ENCODE measurements at places on chromosomes 2 and 18. TPM values are rescaled to one million over a fixed set of nuclear protein-coding genes. Genes with fewer than 3 reads are reported as not detected.
A peak's percentile ranks its signal among the peaks of the same experiment; 100 is the strongest.

NTSR2 gene
- not detected for total RNA-seq

CNDP1 gene
- total RNA-seq = not detected

ANKRD30BL gene
- total RNA-seq = not detected

MRPS5 gene
- 83.8 TPM for total RNA-seq

IL1R2 gene
- 0.21 TPM for total RNA-seq

SLC11A1 gene
- total RNA-seq = 0.08 TPM

TMEM200C gene
- total RNA-seq = not detected

C2orf42 gene
- total RNA-seq = 16.0 TPM

MYOM1 gene
- total RNA-seq = 0.82 TPM

OSBPL1A gene
- 4.0 TPM for total RNA-seq

MYL1 gene
- total RNA-seq = not detected

VAMP5 gene
- total RNA-seq = 27.9 TPM

DNA sequence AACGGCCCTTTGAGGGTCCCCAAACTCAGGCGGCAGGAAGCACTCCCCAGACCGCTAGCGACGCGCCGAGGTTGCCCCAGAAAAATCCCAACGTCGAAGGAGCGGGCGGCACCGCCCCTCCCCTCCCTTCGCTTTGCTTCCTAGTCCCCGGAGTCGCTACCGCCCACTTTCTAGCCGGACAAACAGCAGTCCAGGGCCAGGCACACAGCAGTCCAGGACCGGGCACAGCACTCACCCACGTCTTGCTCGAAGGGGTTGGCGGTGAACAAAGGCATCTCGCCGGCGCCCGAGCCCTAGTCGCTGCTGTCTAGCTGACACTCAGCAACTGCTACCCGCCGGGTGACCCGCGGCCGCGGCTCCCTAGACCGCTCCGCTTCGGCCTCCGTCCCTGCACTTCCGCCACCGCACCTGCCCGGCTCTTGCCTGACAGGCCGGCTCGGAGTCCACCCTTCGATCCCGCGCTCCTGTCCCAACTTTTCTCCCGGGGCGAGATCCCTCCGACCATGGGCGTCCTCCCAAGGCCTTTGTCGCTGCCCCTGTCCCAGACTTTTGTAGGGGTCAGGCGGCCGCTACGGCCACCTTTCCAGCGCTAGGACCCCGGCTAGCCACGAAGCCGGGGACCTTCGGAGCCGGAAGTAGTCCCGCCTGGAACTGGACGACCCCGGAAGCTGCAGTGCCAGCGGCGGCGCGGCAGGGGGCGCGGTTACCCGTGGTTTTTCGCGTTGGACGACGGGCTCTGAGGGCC lies at the start of gene STAM2:
TSS of gene STAM2 (minus strand) at position 396 of the 745 bp plus-strand sequence. CDS start at position 275, 121 bp downstream.
- peak; percentile 93 for DNase-seq

DNA sequence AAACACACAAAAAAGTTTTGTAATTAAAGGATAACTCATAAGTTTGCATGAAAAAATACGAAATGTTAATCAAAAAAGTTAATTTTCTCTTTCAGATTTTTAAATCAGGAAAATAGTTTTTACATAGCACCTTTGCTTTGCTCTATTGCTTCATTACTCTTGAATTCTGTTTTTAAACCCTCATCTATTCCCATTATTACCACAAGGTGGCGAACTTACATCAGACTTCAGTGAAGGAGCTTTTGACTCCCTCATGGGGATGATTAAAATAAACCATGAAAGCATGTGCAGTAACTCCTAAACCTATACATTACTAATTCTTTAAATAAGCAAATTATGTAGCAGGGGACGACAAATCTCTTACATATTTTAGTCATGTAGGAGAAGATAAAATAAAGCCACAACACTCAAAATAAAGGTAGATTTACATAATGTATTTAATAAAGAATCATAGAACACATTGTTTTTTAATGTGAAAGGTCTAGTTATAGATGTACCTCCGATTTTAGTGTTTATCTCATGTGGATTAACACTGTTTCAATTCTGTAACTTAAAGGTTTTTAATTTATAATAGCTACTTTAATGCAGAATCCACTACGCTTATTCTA lies 105.2 kb downstream of the NETO1 start:
- DNase-seq = no peak

DNA sequence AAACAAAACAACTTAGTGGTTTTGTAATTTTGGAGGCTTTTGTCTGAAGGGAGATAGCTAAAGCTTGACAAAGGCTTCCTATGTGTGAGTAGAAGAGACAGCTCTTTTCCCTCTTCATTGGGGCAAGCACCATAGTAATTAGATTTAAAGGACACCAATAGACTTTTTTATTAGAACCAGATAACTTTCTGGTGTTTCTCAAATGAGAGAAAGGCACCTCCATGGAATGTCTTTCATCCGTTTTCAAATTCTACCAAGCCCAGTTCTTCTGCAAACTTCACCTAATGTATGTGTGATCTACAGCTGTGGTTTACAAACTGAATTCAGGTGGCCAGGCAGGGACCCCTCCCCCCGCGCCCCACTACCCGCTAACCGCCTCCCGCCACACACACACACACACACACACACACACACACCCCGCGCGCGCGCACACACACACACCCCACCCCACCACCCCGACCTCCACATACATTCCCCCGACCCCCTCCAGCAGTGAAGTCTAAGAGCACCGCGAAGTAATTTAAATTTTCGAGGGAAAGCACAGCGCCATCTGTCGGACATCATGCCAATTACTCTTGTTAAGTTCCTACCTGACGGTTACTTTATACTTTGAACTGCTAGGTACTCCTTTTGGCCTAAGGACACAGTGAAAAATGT lies 31.6 kb upstream of the PPP1R1C start:
- peak; percentile 44 for DNase-seq

DNA sequence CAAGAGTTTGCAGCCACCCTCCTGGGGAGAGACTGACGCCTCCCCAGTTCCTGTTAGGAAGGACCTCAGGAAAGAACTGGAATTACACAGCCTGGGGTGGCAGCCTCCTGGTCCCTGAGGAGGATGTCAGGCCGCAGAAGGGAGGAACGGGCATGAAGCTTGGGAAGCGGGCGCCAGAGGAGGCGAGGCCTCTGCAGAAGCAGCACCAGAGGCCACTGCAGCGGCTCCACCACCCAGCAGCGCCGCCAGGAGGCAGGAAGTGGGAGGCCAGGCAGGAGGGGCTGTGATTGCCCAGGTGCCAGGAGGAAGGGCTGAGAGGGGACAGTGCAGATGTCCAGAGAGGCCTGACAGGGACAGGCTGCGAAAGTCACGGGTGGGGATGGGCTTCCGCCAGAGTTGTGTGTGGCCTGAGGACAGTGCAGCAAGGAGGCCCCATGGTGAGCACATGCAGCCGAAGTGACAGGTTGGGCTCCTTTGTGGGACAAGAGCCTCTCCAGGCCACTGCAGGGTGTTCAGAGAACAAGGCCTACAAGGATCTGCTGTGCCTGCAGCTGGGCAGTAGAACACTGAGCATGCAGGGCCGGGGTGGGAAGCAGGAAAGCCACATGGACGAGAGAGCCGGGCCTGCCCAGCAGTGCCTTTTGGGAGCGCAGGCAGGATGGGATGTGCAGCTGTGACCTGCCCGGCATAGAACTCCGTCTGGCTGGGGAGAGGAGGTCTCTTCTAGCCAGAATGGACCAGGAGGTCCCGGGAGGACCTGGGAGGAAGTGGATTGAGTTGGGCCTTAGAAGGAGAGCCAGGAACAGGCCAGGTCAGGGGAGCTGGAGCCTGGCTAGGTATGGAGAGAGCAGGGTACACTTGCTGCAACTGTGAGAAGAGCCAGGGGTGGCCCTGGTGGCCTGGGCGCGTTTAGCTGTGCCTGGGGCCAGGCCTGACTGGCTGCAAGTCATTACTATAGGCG lies 39.1 kb upstream of the ALPP start:
- no peak for DNase-seq

- peak; percentile 14 for DNase-seq
Measured at GRCh38 chr2:160918906-160919503, 241.2 kb upstream of the TANK start.

GRCh38 chr2:213251618-213252017 lies 32.6 kb upstream of the SPAG16 start:
- no peak for DNase-seq

- no peak for DNase-seq
Measured at GRCh38 chr2:228628682-228629081, 447.2 kb upstream of the SPHKAP start.

DNA sequence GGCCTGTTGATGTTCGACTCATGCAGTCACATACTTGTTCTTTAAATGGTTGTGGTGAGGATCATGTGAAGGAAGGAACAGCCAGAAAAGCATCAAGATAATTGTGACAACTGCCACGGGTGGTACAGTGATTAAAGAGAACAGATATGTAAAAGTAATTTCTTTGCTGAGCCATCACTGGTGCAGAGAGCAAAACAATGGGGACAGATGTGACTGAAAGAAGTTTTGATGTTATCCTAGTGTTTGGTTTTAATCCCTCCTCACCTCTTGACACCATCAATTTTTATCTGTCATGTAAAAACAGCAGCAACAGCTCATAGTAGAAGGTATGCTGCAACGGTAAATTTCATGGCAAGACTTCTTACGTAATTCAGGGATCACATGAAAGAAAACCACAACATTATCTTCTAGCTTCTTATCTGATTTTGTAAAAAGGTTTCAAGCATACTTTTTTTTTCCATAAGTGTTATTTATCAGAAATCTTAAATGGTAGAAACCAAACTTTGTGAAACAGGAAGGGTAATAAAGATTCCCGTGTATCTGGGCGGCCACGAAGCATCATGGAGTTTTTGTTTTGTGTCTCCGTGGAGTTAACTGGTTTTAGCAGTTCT lies 65.2 kb downstream of the PLCL1 start:
- DNase-seq = no peak

- DNase-seq = no peak
Measured at GRCh38 chr2:135317375-135317774, 213.6 kb downstream of the ZRANB3 start.

DNA sequence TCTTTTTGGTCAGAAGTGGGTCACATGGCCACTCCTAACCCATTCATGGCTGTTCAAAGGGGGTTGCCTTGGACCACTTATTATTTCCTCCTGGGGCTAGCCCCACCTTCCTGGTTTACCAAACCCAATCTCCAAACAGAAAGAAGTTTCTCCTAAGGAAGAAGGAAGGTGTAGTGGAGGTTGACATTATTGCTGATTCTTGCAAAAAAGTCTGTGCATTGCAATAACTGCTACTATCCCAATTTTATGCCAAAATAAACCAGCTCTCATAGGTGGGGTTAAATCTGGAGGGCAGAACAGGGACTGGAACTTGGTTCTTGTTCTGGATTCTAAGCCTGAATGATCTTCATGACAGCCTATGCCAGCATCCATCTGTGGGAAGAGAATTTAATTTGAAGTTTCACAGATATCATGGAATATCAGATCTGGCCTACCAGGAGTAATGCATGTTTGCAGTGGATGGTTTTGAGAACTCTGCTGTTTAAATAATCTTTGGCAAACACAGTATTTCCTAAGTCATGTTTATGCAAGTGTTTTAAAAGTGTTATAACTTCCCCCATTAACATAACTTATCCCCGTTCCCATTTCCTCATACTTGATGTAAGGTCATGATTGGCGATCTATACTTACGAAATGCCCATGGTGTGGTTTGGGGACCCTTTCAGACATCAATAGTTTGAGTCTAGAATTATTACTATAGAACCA lies 11.9 kb downstream of the ANXA4 start:
- no peak for DNase-seq

DNA sequence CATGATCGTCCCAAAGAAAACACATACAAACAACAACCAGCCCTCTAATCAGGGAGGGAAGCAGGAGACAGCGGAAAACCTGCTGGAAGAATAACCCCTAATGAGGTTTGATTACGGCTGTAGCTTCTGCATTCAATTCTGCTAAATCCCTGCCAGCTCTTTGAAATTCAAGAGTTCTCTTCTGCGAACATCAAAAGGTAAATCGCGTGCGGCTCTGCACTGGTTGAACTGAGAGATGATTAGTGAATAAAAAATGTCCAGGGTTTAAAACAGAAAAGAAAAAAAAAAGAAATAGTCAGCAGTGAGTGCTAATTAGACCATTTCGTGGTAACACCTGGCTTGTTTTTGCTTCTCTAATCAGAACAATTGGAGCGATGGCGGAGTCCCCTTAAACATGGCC lies 153.0 kb upstream of the CAPN13 start:
- DNase-seq = no peak

DNA sequence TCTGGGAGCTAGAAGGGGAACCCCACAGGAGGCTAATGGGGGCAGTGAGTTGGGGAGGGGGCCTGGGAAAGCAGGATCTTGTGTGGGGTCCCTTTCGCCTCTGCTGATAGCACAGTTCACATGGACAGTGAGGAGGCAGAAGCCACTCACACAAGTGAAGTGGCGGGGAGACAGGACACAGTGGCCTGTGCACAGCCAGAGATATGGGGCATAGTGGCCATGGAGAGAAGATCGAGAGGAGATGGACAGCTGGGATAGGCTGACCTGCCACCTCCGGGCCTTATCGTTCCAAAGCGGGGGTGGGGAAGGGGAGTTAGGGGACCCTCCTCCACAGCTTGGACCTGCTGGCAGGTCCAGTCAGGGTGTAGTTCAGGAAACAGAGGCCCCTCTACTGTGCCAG lies 69.8 kb upstream of the EDAR start:
- DNase-seq = no peak

GRCh38 chr18:36593001-36593400 lies 235.8 kb downstream of the TPGS2 start:
- no peak for DNase-seq

DNA sequence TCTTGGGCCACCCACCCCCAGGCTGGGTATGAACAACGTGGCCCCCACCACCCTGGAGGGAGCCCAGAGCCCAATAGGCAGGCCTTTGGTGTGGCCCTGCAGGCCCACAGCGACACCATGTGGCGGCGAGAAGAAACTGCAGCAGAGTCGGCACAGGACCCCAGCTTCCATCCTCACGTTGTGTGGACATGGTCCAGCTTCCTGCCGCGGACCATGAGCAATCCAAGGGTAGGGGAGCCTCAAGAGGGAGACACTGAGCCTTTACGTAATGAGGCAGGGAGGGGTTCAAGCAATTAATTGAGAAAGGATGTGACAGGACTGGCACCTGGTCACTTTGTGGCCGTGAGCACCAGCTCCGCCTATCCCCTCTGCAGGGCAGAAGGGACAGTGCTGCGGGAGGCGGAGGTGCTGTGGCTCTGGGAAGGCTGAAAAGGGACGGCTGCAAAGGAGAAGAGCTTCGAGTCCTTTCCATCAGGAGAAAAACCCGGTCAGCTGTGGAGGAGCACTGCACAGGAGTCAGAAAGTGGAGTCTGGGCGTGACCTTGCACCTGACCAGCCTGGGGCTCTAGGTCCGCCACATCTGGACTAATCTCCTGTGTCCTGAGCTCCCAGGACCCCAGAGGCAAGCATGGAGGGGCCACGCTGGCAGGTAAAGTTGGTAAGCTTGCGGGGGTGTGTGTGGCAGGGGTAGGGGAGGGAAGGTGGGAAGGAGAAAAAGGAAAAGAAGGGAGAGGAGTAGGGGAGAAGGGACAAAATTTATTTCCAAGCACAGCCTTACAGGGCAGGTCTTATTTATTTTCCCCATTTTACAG lies 44.9 kb downstream of the TMEM37 start:
- DNase-seq = peak; percentile 41

DNA sequence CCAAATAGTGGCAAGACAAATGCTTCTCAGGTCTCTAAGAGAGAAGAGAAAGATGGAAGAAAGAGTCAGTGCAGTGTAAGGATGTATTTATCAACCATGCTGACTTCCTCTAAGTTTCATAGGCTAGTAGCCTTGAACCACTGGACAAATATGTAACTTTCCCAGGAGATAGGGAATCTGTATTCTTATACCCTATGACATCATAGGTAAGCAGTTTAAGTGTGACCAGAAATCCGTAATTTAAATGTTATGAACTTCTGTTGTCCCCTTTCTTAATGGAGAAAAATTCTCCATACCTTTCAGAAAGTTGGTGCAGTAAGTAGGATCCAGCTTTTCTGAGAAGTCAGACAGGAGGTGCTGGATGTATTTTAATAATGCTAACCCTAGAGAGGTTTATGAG lies 256.2 kb downstream of the LNPK start:
- no peak for DNase-seq

Data from activated naive CD8-positive, alpha-beta T cell treated with anti-CD3 and anti-CD28 coated beads for 36 hours (primary cell).